ENCODE measurements at places on chromosomes 16 and 17.

DNA sequence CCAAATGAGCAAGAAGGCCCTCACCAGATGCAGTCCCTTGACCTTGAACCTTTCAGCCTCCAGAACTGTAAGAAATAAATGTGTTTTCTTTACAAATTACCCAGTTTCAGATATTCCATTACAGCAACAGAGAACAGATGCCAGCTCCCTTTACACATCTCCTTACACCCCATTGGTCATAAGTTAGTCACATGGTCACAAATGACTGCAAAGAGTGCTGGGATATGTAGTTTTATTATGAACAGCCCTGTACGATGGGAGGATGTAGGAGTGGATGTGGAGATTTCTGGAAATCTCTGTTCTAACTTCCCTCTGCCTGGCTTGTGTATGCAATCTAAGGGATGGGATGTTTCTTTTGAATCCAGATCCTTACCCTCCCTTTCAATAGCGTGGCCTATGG, 13.3 kb upstream of the RPL38 start:
- DNase-seq = no peak

GRCh38 chr17:27461192-27461859, 5.1 kb downstream of the KSR1 start:
- no peak for DNase-seq

DNA sequence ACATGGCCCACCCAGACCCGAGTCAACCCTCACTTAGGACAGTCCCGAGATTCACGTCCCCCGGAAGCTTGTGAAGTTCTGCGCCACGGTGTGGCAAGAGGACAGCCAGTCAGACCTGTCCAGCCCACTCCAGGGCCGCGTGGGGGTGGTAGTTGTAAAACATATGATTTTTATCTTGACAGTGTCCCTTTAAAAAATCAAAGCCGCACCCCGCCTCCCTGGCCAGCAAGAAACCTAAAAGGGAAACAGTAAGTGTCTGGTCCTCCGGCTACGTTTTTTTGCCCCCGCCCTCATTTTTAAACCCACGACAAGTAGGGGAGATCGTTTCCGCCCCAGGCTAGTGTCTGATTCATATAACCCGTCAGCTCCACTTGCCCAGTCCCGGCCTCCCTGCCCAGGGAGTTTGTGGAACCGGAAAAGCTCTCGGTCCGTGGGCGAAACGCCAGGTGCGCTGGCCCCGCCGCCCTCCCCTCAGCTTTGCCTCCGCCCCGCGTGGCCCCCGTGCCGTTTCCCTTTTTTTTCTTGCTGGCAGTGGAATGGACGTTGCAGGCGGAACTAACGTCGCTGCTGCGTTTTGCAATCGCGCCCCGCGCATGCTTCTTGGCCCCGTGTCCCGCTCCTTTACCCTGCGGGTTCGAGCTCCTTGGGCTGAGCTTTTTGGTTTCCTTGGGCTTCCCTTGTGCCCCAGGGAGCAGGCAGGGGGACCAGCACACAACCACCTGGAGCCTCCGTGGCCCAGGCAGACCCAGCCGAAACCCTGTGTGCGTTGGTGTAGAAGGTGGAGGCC, 13.3 kb upstream of the NUDT16L1 start:
- DNase-seq = no peak

DNA sequence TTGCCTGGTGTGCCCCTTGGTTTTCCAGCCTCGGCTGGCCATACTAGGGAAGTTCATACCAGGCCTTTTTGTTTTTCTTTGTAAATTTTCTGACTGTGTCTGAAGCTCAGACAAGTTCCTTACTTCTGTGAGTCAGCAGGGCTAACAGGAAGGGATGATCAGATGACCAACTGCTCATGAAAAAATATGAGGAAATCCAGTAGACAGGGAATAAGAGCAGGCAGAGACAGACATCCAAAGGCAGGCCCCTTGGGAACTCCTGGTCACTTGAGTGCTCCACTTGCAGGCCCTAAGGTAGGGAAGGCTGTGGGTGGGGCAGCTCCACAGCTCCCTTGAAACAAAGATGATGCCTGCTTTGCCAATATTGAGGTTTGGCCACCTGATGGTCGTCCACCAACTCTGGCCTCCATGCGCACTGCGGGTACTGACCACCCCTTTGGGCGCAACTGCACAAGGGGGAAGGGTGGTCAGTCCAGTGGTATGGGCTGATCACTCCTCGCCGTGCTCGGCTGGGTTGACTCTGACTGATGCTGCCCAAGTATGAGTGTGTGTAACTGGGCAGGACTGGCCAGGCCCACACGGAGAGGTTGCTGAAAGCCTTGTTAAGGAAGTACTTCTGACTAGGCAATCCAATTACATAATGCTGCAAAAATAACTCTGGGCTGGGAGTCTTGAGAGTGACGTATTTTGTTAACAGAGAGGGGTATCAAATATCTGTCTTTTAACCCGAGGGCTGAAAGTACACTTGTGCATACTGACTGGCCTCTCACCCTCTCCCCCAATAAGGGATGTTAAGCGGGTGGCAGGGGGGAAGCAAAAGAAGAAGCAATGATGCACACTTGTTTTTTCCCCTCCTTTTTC, 20.8 kb upstream of the ZFHX3 start:
- DNase-seq = no peak

GRCh38 chr17:11296994-11297393, 56.0 kb downstream of the SHISA6 start:
- no peak for DNase-seq

- DNase-seq = no peak
Measured at GRCh38 chr16:64421515-64421914, 700.3 kb downstream of the CDH11 start.

All from stimulated activated CD8-positive, alpha-beta memory T cell treated with anti-CD3 and anti-CD28 coated beads, Interleukin-7, amount 100 ng/mL, for 4 hours (primary cell).